ENCODE measurements at places on chromosomes 16 and 17.

GRCh38 chr16:86121374-86122010 lies 222.5 kb downstream of the IRF8 start:
- H3K27me3 ChIP-seq = no peaks in the 10 kb centered on the region
- DNase-seq = no peak
- H3K36me3 ChIP-seq = no peaks in the 10 kb centered on the region
- H3K4me3 ChIP-seq = no peak overlapping the region
- no peak overlapping the region for H3K27ac ChIP-seq

- no peak overlapping the region for H3K4me3 ChIP-seq
- H3K27ac ChIP-seq = no peak overlapping the region
- no peak for DNase-seq
- H3K4me1 ChIP-seq = no peaks in the 10 kb centered on the region
Observed at GRCh38 chr17:71273441-71273840, 847.4 kb upstream of the SOX9 start.

- H3K27me3 ChIP-seq = no peaks in the 10 kb centered on the region
- no peaks in the 10 kb centered on the region for H3K36me3 ChIP-seq
- DNase-seq = no peak
- peak overlapping the region; percentile 94 for H3K27ac ChIP-seq
- H3K4me3 ChIP-seq = no peak overlapping the region
- H3K4me1 ChIP-seq = peaks cover 24% of the 10 kb centered on the region
Observed at GRCh38 chr16:10576390-10577304, 3.8 kb downstream of the EMP2 start.

DNA sequence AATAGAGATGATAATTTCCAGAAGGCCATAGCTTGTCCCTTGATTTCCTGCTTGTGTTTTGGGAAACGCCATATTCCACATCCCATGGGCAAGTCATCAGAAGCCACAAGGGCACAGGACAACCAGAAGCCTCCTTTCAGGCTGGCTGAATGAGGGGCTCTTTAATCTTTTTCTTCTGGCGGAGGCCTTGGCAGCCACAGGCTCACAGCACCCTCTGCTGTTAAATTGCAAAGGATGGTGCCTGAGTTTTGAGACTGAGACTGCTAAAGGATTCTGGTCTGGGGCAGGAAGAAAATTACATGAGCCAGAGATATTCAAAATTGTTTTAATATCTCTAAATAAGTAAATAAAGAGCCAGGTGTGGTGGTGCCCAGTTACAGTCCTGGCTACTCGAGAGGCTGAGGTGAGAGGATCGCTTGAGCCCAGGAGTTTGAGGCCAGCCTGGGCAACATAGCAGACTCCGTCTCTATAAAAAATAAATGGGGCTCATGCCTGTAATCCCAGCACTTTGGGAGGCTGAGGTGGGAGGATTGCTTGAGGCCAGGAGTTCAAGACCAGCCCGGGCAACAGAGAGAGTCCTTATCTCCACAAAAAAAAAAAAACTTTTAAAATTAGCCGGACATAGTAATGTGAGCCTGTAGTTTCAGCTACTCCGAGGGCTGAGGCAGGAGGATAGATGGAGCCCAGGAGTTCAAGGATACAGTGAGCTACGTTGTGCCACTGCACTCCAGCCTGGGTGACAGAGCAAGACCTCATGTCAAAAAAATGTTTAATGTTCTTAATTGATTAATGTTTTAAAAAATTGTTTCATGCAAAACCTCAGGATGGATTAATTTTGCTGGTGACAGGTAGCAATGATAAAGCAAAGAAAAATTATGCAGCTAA lies 26.3 kb downstream of the AARSD1 start:
- H3K27ac ChIP-seq = no peak overlapping the region
- H3K4me1 ChIP-seq = no peaks in the 10 kb centered on the region
- H3K4me3 ChIP-seq = no peak overlapping the region
- no peaks in the 10 kb centered on the region for H3K36me3 ChIP-seq

DNA sequence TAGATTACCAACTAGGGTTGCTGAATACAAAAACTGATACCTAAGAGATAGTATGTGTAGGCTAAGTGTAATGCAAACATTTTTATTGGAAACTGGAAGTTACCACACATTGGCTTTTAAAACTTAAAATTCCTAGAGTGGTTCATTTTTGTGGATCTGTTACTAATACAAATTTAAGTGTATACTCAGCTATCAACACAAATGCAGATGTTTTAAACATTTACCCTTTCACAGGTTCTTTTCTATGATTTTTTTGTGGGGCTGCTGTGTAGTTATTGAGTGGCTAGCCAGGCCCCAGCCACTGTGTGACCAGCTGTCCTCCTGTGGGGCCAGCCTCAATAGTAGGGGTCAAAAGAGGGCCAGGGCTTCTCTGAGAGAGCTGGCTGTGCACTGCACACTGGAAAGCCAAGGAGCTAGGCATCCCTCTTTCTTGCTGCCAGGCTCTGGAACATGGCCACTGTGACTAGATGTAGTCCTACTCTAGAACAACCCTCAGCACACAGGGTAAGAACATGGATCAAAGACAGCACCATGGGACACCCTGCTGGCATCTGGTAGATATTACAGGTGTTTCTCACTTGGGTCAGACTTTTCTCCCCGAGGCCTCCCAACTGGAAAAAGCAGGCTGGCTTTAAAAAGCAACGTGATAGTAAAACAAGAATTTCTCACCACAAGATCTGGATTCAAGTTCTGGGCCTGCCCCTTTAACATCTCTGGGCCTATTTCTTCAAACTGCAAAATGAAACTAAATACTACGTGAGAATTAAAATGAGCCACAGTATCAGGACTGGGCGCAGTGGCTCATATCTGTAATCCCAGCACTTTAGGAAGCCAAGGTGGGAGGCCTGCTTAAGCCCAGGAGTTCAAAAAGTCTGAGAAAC lies 7.3 kb upstream of the VEZF1 start:
- H3K27ac ChIP-seq = no peak overlapping the region
- no peak overlapping the region for H3K4me3 ChIP-seq
- DNase-seq = peak; percentile 58
- H3K27me3 ChIP-seq = no peaks in the 10 kb centered on the region
